ENCODE measurements at places on chromosomes 3 and 15. TPM values are rescaled to one million over a fixed set of nuclear protein-coding genes. Genes with fewer than 3 reads are reported as not detected.

The SPSB4 gene
- total RNA-seq = 4.9 TPM

The ERICH6 gene
- 0.19 TPM for total RNA-seq

The TGM4 gene
- total RNA-seq = not detected

The PLSCR2 gene
- 0.48 TPM for total RNA-seq
